ENCODE measurements at places on chromosomes 6 and 20.

DNA sequence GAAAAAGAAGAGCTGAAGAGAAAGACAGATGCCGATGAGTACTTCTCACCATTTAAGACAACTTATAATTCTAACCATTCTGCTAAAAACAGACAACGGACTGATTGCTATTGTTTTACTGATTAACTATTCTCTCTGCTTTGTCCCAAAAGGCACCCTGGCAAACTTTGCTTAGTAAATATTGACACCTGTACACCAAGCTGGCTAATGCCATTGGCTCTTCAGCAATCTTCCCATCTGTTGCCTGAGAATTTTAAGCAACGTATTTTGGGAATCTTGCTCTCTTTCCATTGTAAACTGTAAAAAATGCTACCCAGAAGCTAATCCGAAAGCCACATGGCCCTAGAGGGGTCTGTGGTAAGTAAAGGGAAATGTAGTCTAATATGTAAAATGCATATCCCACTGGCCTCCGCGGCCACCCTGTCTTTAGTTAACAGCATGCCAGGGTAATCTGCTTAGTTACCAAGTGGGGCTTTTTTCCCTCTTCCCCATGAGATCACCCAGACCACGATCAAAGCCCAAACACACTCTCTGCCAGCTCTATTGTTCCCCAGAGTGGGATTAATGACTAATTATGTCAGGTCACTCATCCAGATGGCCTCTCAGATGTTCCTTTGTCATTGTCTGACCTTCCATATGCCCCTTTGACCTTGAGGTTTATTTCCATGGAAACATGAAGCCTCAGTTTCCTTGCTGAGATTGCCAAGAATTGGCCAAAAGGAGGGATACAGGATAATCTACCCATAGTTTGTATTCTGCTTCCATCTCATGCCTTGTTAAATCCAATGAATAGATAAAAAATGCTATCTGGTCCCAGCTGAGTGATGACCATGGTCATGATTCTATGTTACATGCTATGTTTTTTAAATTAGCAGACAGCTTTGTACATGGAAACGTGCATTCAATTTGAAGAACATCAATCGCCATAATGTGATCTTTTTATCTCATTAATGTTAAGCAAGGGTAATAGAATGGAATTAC, 216.4 kb upstream of the MCHR2 start:
- DNase-seq: no peak

DNA sequence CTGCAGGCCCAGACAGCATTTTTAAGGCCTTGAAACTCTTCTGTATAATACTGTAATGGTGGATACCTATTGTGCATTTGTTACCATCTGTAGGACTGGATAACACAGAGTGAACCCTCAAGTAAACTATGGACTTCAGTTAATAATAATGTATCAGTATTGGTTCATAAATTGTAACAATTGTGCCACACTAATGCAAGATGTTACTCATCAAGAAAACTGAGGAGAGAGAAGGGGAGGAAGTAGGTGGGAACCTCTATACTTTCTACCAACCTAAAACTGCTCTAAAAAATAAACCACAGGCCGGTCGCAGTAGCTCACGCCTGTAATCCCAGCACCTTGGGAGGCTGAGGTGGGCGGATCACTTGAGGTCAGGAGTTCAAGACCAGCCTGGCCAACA, 10.8 kb downstream of the MAPK13 start:
- DNase-seq: no peak

- no peak for DNase-seq
These were observed 260.0 kb downstream of the TMEM242 start for GRCh38 chr6:157063176-157063905.

GRCh38 chr6:36117658-36118549, 12.4 kb upstream of the MAPK13 start:
- peak; percentile 73 for DNase-seq

DNA sequence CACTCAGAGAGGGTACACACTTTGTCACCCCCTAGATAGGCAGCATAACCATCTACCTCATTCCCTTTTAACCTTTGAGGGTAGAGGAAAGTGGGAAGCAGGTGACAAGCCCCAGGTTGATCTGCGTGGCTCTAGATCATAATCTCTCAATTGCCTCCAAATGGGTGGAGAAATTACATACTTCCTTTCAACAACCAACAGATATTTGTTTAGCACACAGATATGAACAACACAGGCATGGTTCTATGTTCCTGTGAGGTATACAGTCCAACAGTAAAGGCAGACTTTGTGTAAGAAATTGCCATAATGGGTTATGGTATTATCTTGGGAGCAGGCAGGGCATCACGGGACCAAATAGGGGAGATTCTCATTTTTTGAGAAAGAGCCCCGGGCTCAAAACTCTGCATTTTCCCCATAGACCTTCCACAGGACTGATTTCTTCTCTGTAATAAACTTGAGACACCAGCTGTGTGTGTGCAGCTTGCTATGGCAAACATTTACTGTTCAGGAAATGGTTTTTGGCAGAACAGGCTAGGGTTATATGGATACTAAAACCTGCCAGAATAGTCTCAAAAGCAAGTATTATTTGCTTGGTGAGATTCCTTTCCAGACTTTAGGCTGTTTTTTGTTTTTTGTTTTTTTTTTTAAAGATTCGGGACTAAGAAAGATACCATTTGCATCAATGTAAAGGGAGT, 126.2 kb downstream of the CD164 start:
- DNase-seq: no peak

GRCh38 chr6:129754750-129755149, 44.8 kb upstream of the ARHGAP18 start:
- no peak for DNase-seq

- DNase-seq: peak; percentile 3
These were observed 202.6 kb downstream of the CD109 start for GRCh38 chr6:73898599-73898998.

GRCh38 chr20:44692932-44693480, 22.2 kb upstream of the CCN5 start:
- no peak for DNase-seq

- no peak for DNase-seq
These were observed 198.4 kb downstream of the HAO1 start for GRCh38 chr20:7741866-7742265.

DNA sequence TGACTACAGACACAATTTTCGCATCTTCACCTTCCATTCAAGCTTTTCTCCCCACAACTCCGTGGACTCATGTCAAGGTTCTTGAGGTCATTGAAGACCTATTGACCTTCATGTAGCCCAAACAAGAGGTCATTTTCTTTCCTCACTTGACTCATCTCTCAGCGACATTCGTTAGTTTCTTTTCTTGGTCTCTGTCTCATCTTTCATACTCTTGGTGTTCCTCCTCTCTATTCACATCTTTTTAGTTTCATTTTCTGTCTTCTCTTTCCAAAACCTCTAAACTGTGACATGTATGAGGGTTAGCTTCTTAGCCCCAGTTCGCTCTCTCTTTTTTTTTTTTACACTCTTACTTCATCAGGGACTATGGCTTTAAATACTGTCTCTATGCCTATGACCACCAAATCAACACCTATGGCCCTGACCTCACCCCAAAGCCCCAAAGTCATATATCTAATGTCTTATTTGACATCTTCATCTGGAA, 128.6 kb upstream of the BACH2 start:
- DNase-seq: no peak

GRCh38 chr6:100923481-100924165, 42.5 kb upstream of the ASCC3 start:
- DNase-seq: no peak

GRCh38 chr6:37559050-37559449, 59.4 kb upstream of the CCDC167 start:
- DNase-seq: no peak

- DNase-seq: no peak
These were observed 33.0 kb downstream of the ZNF133 start for GRCh38 chr20:18321316-18321715.

- DNase-seq: no peak
These were observed 23.6 kb downstream of the DTD1 start for GRCh38 chr20:18611492-18611891.

DNA sequence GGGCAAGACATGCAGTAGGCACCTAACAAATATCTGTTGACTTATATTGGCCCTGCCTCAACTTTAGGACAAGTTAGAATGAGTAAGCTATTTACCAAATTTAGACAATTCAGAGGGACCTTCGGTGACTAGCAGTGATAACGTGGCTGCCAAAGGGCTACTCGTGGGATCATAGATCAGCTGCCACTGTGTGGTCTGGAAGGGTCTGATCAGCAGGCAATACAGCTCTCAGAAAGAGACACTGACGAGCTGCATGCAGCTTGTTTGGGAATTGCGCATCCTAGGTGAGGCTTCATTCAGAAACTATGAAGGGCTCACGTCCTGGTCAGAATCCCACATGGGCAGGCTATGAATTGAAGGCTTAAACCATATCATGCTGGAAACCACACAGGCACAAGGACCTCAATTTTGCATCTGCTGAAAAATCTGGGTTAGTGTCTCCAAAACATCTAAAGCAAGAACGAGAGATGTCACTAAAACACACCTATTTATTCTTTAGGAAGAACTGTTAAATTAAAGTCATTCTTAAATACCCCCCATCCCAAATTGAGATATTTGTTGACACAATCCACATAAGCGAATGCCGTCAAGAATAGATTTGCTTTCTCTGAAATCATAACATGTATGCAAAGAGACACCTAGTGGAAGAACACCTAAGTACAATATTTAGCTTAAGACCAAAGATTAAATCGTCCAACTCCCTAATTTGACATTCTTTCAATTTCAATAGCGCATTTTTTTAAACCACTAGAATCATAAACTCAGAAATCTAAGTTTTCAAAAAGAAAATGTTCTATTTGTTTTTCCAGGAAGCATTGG, 79.6 kb downstream of the IPCEF1 start:
- no peak for DNase-seq

- DNase-seq: no peak
These were observed 9.5 kb downstream of the SENP6 start for GRCh38 chr6:75611011-75611701.

- no peak for DNase-seq
These were observed 16.1 kb upstream of the SAMHD1 start for GRCh38 chr20:36967636-36968035.

DNA sequence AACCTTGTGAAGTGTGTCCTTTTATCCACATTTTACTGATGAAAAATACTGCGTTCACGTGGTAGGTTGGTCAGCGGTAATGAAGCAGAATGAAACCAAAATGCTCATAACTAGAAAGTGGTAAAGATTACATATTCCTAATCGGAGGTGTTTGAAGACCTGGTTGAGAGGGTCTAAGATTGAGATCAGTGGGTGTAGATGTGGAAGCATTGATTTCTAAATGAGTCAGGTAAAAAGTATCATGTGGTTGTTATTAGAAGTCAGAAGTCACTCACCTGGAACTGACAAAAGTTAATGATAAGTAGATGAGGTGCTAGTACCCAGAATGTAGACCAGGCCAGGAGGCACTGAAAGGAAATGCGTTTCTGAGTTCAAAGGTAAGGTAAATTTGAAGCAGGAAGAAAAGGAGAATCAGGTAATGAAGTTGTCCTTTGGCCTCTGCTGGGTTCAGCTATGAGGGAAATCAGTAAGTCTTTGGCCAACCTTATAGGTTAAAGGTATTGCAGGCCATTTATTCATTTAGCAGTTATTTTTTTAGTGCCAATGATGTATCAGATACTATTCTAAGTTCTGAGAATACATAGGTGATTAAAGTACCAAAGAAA, 31.2 kb downstream of the FAM83B start:
- no peak for DNase-seq

DNA sequence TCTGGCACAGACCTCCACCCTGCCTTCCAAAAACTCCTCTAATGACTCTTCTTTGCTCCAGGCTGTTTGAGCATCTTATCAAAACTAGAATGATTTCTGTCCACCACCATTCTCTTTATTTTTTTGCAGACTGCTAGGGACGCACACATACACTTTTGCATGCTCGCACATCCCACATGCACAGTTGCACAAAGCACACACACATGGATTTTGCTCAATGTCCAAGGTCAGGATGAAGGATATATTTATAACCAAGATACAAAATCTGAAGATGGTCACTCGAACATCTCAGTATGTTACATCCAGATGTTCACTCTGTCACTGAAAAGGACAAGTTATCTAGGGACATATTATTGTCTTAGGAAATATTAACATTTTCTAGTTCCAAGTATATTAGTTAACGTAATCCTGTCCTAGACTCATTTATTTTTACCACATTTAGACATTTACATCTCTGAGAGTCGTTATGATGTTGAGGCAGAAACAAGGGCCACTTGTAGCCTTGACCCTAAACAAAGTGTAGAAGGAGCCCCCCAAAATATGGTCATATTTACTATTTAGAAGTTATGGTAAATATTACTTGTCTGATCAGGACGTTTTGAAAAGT, 3.4 kb upstream of the SIM1 start:
- DNase-seq: no peak

- DNase-seq: no peak
These were observed 58.8 kb downstream of the ZBTB9 start for GRCh38 chr6:33513213-33513612.

DNA sequence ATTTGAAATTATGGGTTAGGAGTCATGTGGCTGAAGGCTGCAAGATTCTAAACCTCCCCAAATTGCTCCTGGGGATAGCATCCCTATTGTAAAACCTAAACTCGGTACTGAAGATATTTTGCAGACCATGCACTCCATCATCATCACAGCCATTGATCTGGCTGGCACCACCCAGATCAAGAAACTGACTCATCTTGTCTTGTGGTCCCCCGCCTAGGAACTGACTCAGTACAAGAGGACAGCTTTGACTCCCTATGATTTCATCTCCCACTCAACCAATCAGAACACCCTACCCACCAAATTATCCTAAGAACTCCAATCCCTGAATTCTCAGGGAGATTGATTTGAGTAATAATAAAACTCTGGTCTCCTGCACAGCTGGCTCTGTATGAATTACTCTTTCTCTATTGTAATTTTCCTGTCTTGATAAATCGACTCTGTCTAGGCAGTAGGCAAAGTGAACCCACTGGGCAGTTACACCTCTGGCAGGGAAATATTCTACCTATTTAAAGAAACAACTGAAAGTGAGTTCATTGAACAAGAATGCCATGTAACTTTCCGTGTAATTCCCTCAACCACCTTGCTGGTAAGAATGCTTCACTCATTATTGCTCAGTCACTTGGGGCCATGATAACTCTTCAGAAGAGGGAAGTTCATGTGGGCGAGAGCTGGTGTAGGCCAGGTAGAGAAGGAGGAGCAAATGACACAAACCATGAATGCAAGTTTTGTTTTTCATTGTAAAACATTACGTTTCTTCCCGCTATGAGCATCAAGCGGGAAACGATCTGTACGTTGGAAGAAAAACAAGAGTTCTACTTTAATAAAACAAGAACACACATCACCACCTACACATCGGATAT, 602.9 kb upstream of the ARID1B start:
- DNase-seq: no peak

DNA sequence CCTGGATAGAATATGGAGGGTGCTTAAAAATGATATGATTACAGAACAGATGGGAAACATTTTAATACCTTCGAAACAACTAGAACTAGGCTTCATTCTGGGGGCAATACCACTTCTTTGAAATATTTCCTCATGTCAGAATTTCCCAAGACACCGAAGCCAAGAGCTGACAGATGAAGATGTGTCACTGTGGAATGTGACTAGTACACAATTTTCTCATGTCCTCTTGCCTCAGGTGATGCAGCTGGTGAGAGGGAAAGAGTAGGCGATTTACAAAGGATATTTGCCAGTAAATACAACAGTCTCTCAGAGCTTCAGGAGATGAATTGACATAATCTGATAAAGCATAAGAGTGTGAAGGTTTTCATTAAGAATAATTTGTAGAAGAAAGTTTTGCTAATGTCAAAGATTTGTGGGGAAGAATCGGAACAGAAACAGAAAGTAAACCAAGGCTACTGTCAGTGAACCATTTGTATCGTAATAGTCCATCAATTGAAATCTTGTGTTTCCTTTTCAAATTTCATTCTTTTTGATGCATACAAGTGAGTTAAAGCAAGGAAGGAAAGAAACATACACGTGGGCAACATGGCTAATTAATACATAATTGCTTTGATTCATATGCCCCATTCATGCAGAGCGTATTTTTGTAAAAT, 164.7 kb upstream of the CCN2 start:
- no peak for DNase-seq
